Stimulated activated CD8-positive, alpha-beta memory T cell treated with anti-CD3 and anti-CD28 coated beads, Interleukin-7, amount 100 ng/mL, for 4 hours (primary cell): ENCODE measurements at places on chromosomes 3 and 15.

GRCh38 chr3:122233101-122233952 lies 49.9 kb downstream of the CASR start:
- no peak for DNase-seq

GRCh38 chr15:63198371-63199250 lies 9.2 kb downstream of the RAB8B start:
- no peak for DNase-seq

DNA sequence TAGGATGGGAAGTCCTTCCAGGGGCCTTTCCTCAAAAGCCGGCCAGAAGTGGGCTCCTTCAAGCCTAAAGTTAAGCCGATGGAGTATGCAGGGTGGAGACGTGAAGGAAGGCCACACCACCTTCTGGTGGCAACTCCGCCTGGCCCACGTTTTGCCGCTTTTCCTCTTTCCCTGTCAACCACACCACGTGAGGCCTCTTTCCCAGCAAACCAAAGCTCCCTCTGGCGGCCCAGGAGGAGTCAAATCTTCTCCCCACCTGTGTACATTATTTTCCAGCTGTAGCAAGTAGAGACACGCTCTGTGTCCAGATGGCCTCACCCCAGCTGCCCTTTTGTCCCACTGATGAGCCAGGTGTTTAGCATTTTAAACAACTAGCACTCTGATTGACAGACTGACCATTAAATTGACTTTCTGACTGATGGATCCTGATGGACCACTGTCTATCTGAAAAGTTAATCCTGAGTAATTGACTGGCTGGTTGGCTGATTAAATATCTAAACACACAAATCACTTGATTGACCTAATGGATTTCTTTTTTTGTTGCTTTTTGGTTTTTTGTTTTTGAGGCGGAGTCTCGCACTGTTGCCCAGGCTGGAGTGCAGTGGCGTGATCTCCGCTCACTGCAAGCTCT lies 59.6 kb upstream of the ZBTB38 start:
- no peak for DNase-seq

GRCh38 chr3:147737376-147737775 lies 328.2 kb downstream of the ZIC1 start:
- no peak for DNase-seq

DNA sequence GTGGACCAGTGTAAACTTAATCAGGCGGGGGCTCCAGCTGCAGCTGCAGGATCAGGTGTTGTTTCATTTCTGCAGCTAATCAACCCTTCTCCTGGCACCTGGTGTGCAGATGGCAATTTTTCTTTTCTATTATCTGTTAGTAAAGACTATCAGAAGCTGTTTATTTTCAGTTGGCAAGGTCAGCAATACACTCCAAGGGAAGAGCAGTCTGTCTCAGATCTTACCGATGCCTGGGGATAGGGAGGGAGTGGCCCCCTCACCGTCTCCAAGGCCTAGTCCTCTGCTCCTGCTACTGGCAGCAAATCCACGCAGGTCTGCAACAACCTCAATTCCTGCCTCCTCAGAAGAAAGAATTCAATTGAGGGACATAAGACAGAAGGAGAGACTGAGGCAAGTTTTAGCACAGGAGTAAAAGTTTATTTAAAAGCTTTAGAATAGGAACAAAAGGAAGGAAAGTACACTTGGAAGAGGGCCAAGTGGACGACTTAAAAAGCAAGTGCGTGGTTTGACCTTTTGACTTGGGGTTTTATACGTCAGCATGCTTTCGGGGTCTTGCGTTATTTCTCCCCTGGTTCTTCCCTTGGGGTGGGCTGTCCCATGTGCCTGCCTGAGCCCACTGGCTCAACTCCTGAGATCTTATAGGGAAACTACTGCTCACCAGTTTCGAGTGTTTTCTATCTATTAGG lies 9.2 kb downstream of the CCRL2 start:
- DNase-seq = no peak

DNA sequence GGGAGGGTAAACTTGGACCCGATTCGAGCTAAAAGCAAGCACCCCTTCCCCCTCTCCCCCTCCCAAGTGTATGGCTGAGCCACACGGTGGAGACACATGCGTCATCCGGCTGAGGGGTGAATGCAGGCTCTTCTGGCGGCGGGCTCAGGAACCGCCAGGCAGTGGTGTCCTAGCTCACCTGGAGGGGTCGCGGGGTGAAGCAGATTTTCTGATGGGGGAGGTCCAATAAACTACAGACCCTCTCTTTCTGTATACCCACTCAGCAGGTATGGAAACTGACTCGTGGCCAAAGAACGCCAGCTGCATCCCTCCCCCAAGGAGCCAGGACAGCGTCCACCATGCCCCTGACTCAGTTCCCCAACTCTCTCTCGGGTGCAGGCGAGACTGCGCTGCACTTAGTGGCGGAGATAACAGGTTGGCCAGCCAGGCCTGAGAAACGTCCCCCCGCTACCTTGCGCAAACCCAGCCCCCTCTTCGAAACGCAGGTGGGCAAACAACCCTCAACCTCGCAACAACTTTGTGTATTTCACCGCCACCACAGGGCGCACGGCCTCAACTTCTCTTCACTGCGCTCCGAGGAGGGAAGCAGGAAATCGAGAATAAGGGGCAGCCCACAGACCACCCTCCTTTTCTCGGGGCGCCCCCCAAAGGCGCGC lies 1.3 kb downstream of the MAGI1 start:
- no peak for DNase-seq

- no peak for DNase-seq
Observed at GRCh38 chr15:78993257-78993930, 48.5 kb upstream of the CTSH start.

- no peak for DNase-seq
Observed at GRCh38 chr15:58288592-58288991, 143.2 kb upstream of the LIPC start.

DNA sequence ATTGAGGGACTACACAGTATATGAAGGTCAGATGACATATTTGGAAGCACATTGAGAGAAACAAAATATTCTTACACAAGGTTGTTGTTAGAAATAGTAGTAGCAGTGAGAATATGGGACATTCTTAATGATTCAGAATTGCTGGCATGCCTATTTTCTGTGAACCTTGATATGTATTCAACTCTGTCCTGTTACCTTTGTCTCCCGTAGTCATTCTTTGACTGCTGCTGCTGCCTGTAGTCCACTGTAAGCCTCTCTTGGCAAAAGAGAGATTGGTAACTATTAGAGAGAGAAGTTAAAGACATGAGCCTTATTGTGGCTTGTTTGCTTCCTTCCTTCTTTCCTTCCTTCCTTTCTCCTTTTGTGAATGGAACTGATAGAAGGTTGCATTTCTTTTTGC lies 64.5 kb downstream of the TCF12 start:
- no peak for DNase-seq

DNA sequence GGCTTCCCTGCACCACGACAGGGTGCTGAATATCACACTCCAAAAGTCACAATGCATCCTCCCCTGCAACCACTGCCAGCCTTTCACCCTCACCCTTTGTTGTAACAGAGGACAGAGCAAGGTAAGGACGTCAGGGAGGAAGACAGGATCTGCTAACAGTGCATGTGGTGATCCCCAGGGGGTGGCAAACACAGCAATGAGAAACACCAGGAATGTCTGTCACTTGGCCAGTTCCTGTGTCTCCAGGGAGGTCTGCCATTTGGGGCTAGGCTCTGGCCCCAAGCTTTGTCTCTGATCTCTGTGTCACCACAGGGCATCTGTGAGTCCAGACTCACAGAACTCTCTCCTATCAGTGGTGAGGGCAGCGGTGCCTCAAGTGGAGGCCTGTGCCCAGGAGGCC lies 54.3 kb upstream of the SLC24A5 start:
- no peak for DNase-seq

DNA sequence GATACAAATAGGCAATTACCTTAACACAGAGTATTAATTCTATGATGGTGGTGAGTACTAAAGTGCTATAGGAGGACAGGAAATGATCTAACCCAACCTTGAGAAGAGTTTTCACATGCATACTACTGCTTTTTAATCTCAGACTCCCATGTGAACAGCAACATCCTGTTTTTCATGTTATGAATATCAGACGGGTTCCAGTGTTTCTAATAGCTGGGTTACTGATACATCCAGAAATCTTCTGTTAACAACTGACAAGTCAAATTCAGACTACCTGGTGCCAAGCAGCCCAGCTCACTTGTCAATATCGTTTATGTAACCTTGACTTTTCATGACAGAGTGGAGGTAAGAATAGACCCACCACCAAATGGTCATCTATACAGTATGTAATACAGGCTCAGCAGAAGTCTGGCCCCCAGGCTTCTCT lies 220.2 kb upstream of the COL8A1 start:
- no peak for DNase-seq

- DNase-seq = no peak
Observed at GRCh38 chr3:168405288-168405687, 309.6 kb upstream of the GOLIM4 start.

DNA sequence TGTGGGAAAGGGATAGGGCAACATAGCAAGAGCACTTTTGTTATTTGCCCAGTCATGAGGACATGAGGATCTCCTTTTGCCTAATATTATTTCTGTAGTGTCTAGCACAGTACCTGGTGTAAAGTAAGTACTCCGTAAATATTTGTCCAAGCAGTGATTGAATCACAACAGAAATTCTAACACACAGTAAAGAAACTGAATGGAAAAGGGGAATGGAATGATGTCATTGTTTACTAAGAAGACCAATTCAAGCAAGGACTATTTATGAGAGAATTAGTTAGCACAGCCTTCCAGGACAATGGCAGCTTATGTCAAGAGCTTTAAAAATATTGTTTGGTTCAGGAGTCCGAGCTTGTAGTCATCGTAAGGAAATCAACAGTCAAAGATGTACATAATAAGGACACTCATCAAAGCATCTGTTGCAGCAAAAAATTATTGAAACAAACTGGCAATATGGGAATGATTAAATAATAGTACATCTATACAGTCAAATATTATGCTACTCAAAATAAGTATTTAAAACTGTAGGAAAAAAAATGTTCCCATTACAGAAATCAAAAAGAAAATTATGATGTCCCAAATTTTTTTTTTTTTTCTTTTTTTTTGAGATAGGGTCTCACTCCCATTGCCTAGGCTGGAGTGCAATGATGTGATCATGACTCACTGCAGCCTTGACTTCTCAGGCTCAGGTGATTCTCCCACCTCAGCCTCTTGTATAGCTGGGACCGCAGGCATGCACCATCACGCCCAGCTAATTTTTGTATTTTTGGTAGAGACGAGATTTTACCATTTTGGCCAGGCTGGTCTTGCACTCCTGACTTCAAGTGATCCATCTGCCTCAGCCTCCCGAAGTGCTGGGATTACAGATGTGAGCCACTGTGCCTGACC lies 17.9 kb downstream of the CAPN7 start:
- DNase-seq = no peak
